HFFc6 (cell line): ENCODE measurements at places on chromosomes 2 and 18. TPM values are rescaled to one million over a fixed set of nuclear protein-coding genes. Genes with fewer than 3 reads are reported as not detected.

DNA sequence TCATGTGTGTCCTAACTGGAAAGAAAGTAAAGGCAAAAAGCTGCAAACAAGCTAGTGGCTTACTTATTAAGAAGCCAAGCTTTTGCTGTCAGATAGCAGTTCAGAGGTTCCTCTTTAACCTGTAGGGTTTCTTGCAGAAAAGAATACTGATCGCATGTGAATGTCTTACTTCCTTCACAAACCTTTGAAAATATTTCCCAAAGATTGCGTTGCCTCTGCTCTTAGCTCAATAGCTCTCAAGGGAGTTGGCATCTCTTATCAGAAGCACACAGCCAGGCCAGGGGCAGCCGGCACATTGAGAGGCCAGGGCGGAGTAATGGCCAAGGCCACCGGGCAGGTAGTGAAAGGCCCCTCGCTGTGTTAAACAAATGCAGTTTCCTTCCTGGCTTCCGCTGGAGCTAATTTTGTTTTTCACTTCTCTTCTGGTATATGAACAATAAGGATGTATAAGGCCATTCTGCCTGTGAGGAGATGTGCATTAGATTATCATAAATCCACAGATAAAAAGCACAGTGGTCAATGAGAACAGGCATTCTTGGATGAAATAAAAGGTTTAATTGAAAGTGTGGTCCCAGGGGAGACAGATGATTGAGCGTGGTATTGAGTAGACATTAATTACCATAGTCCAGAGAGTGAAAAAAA, 542.4 kb upstream of the NRP2 start:
- H3K4me3 ChIP-seq: no peak overlapping the region
- H3K4me1 ChIP-seq: no peaks in the 10 kb centered on the region
- H3K27ac ChIP-seq: no peak overlapping the region
- H3K36me3 ChIP-seq: peaks cover 10% of the 10 kb centered on the region; the same call in 1 of the 2 replicates
- no peaks in the 10 kb centered on the region for H3K27me3 ChIP-seq
- DNase-seq: no peak

DNA sequence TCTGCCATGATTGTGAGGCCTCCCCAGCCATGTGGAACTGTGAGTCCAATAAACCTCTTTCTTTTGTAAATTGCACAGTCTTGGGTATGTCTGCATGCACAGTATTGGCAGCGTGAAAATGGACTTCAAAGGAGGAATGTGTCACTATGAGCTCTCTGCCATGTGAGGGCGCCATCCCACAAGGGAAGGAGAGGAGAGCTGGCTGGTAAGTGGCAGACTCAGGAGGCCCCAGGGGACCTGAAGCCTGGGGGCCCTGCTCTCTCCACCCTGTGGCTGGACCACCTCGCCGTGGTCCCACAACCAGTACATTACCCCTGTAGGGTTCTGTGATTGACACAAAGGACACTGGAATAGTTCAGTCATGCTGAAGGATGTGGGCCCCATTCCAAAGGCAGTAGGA, 122.1 kb downstream of the RPIA start:
- H3K27ac ChIP-seq: no peak overlapping the region
- peaks cover 14% of the 10 kb centered on the region for H3K27me3 ChIP-seq
- H3K36me3 ChIP-seq: peaks cover 7% of the 10 kb centered on the region
- DNase-seq: no peak

- no peak overlapping the region for H3K4me3 ChIP-seq
- no peak overlapping the region for H3K27ac ChIP-seq
- H3K36me3 ChIP-seq: no peaks in the 10 kb centered on the region
- H3K4me1 ChIP-seq: no peaks in the 10 kb centered on the region
Observed at GRCh38 chr18:23173912-23174311, 38.6 kb downstream of the CABLES1 start.

DNA sequence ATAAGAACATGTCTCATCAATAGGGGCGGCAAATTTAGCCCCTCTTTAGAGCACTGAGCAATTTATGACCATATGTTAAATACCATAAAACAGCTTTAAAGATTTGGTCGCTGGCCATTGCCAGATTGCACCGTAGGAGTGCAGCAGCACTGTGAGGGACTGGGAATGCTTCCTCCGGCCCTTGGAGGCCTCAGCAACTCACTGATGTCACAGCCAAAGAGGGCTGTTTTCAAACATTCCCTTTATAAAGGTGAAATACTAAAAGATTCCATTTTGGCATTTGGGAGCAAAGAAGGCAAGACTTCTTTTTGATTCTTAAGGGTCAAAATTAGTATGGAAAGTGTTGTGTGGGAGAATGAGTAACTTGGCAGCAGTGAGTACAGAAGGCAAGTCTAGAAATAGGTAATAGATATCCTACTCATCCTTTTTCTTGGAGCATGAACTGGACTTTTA, 63.7 kb downstream of the BABAM2 start:
- H3K36me3 ChIP-seq: peaks cover 24% of the 10 kb centered on the region
- H3K27ac ChIP-seq: peak overlapping the region; percentile 93
- peaks cover 1% of the 10 kb centered on the region; the same call in 1 of the 2 replicates for H3K27me3 ChIP-seq
- no peak for DNase-seq

- DNase-seq: no peak
- no peak overlapping the region for H3K4me3 ChIP-seq
- H3K27me3 ChIP-seq: peaks cover 18% of the 10 kb centered on the region
- no peaks in the 10 kb centered on the region for H3K4me1 ChIP-seq
Observed at GRCh38 chr2:119659601-119660342, 19.2 kb upstream of the TMEM177 start.

DNA sequence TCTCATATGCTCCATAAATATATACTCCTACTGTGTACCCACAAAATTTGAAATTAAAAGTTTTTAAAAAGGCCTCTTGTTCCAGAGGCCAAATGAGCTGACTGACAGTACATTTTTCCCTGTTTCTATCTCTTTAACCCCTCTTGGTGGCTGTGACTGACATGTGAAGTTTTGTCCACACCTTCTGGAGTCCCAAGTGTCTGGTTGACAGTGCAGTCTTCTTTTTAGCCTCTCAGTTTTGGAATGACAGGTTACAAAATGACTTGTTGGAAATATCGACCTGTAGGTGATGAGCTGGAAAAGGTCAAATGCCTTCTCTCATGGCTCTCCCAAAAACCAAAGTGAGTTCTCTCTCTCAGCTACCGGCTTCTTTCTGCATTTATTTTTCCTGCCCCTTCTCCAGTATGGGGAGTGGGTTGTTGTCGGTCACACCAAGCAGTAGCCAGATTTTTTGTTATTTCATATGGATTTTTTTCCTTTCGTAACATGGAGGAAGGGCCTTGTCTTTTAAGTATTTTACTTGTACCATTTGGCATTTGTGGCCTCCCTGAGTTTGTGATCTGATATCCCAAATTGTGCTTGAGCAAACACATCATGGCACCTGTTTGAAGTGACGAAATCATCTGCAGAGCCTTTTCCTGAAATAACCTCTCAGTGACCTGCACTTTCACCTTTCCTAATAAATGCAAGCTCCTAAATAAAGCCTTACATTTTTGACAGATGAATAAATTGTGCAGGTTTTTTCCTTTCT, 143.9 kb downstream of the ESCO1 start:
- no peak for DNase-seq
- no peak overlapping the region for H3K4me3 ChIP-seq
- H3K27ac ChIP-seq: no peak overlapping the region
- H3K4me1 ChIP-seq: peaks cover 43% of the 10 kb centered on the region

- no peak for DNase-seq
- peak overlapping the region; percentile 79 for H3K4me3 ChIP-seq
- H3K4me1 ChIP-seq: peaks cover 37% of the 10 kb centered on the region
Observed at GRCh38 chr2:219521066-219521880, 7.0 kb downstream of the ASIC4 start.

GRCh38 chr2:170163411-170164065, 14.4 kb upstream of the MYO3B start:
- no peaks in the 10 kb centered on the region for H3K36me3 ChIP-seq
- no peaks in the 10 kb centered on the region for H3K27me3 ChIP-seq

DNA sequence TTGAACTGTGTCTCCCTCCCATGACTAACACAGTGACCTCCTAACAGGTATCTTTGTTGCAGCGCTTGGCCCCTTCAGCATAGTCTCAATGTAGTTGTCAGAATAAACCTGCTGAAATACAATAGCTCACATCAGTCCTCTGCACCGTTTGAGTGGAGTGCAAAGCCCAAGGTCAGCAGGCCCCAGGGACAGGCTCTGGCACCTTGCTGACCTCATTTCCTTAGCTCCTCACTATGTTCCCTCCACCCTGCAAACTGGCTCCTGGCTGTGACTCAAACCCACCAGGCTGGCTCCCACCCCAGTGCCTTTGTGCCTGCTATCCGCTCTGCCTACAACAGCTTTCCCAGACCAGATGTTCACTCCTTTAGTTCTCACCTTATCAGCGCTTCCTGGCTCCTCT, 146.7 kb downstream of the LRATD1 start:
- no peak overlapping the region for H3K27ac ChIP-seq
- H3K4me3 ChIP-seq: no peak overlapping the region
- no peaks in the 10 kb centered on the region; the same call in 1 of the 2 replicates for H3K27me3 ChIP-seq
- peaks cover 7% of the 10 kb centered on the region; the same call in 1 of the 2 replicates for H3K4me1 ChIP-seq
- no peak for DNase-seq

DNA sequence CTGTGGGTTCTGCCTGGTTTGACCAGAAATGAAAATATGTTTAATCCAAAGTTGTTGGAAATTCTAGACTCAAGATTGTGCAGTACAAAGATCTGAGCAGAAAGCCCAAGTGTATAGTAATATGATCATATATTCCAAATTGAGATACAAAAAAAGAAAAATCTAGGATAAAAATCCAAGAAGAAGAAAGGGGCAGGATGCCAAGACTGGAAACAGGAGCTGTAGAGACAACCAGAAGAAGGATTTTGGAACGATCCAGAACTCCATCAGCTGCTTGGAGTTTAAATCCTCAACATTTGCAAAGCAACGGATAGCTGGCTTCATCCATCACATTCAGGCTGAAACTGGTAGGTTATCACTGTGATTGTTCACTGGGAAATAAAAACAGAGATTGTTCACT, 333.6 kb upstream of the UBE2E3 start:
- H3K27ac ChIP-seq: no peak overlapping the region
- no peak for DNase-seq
- H3K4me3 ChIP-seq: no peak overlapping the region
- H3K36me3 ChIP-seq: no peaks in the 10 kb centered on the region

DNA sequence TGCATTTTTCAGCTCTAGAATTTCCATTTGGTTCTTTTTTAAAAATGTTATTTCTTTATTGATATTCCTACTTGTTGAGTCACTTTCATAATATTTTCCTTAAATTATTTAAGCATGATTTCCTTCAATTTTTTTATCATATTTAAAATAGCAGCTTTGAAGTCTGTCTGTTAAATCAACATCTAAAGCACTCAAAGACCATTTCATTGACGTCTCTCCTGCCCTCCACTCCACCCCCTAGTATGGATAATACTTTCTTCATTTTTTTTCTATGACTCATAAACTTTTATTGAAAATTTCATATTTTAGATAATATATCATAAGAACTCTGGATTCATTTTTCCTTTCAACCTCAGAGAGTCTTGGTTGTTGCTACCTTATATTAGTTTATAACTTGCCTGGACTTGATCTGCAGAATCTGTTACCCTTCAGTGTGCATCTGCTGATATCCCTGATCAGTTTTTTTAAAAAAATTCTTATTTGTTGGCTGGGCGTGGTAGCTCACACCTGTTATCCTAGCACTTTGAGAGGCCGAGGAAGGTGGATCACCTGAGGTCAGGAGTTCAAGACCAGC, 59.0 kb upstream of the ZNF396 start:
- H3K36me3 ChIP-seq: no peaks in the 10 kb centered on the region
- H3K27ac ChIP-seq: no peak overlapping the region
- DNase-seq: no peak
- no peak overlapping the region for H3K4me3 ChIP-seq
- H3K4me1 ChIP-seq: no peaks in the 10 kb centered on the region

DNA sequence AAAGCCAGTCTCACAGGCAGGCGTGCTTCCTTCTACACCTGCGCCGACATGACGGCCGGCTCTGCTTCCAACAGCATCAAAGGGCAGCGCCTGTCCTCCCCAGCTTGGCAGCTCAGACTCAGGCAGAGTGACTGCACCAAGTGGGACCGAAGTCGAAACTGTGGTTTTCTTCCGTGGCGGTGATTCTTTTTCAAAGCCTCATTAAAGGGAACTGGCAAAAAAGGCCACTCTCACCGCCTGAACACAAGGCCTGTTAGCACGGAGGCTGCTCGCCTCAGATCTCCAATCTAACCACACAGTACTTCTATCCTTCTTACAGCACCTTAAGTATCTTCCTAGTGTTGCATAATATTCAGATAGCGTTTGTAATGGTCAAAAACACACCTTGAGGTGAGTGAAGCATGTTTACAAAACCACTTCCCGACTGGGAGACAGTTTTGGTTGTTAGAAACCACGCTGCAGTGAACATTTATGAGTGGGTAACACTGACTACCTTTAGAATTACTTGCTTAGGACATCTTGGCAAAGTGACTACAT, 236.4 kb downstream of the HDAC4 start:
- H3K4me3 ChIP-seq: no peak overlapping the region
- no peaks in the 10 kb centered on the region for H3K4me1 ChIP-seq
- no peak overlapping the region for H3K27ac ChIP-seq
- peaks cover 15% of the 10 kb centered on the region for H3K36me3 ChIP-seq

GRCh38 chr18:25799231-25799630, 291.2 kb downstream of the SS18 start:
- no peak overlapping the region for H3K27ac ChIP-seq
- H3K4me1 ChIP-seq: no peaks in the 10 kb centered on the region
- no peaks in the 10 kb centered on the region for H3K36me3 ChIP-seq
- no peak overlapping the region for H3K4me3 ChIP-seq
- peaks cover 9% of the 10 kb centered on the region; the same call in 1 of the 2 replicates for H3K27me3 ChIP-seq

DNA sequence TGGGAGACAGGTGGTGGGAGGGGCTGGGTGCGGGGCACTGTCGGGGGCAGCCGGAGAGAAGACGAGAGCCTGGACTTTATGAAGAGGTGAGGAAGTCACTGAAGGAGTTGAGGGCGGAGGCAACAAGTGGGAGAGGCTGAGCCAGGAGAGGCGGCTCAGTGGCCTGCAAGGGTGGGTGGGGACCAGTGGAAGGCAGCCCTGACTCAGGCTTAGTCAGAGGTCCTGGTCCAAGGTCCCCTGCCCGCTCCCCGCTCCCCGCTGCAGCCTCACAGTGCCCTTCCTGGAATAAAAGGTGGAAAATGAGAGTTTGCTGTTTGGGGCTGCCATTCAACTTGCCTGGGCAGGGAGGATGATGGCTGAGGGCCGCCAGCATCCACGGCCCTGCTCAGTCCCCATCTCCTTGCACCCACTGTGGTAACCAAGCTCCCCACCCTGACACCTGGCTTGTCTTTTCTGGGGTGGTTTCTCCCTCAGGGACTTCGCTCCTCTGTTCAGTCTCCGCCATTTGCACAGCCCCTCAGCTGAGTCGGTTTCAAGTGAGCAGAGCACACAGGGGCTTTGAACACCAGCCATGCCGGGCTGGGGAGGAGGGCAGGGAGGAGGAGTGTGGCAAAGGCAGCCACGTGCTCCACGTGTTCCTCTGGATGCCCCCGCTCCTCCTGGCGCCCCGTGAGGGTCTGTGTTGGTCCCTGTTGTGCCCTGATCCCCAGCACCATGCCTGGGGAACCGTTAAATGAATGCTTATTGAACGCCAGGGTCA, 13.7 kb upstream of the RALB start:
- peak overlapping the region; percentile 79 for H3K27ac ChIP-seq
- peak; percentile 83 for DNase-seq
- H3K36me3 ChIP-seq: no peaks in the 10 kb centered on the region; the same call in 1 of the 2 replicates
- H3K27me3 ChIP-seq: no peaks in the 10 kb centered on the region

PDE1A gene
- 2.8 to 8.0 TPM (median 4.9 TPM) in 3 replicates for total RNA-seq

VWA3B gene
- not detected in 3 replicates for total RNA-seq

ITGA4 gene
- 19.2 to 31.4 TPM (median 24.6 TPM) in 3 replicates for total RNA-seq

MARCHF7 gene
- total RNA-seq: 76.7 to 82.0 TPM (median 78.2 TPM) in 3 replicates

ADAM17 gene
- total RNA-seq: 19.7 to 20.0 TPM (median 19.8 TPM) in 3 replicates

FKBP1B gene
- 4.0 to 7.9 TPM (median 7.7 TPM) in 3 replicates for total RNA-seq

HOXD10 gene
- 12.6 to 18.8 TPM (median 15.5 TPM) in 3 replicates for total RNA-seq

RND3 gene
- total RNA-seq: 369 to 525 TPM (median 483 TPM) in 3 replicates

PIKFYVE gene
- total RNA-seq: 16.1 to 20.3 TPM (median 19.8 TPM) in 3 replicates

ONECUT2 gene
- total RNA-seq: 0.20 to 0.32 TPM (median 0.24 TPM) in 3 replicates

NEU4 gene
- total RNA-seq: not detected in 2 replicates

SCLY gene
- total RNA-seq: 10.1 to 15.5 TPM (median 12.7 TPM) in 3 replicates
